HepG2 (cell line): ENCODE measurements at places on chromosomes 4 and X. TPM values are rescaled to one million over a fixed set of nuclear protein-coding genes. Genes with fewer than 3 reads are reported as not detected.

DNA sequence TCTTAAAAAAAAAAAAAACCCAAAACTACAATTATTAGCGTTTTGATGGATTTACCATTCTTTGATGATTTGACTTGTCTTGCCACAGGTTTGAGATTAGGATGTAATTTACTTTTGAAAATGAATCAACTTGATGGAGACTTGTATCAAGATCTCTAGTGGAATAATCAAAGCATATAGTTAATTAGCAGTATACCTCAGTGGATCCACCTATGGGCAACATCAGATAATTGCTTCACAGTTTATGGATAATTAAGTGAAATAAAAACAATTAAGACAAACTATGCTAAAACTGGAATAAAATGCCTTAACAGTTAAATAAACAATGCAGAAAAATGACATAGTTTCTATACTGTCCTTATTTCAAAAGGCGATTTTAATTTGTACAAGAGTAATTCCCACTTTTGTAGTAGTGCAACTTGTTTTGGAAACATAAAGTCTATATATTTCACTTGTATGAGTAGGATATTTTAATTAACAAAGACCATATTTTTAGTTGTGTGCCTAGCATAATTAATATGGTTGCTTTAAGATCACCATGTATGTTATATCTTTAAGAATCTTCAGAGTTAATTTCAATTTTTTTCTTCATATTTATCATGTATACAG, 4.2 kb downstream of the CPEB2 start:
- DNase-seq, result no peak
- no peaks in the 10 kb centered on the region; the same call in 2 of the 3 replicates for H3K27me3 ChIP-seq
- H3K27ac ChIP-seq, result no peak overlapping the region
- H3K4me1 ChIP-seq, result peaks cover 19% of the 10 kb centered on the region
- no peak overlapping the region for H3K4me3 ChIP-seq

GRCh38 chrX:19182785-19183184, 60.5 kb upstream of the ADGRG2 start:
- H3K4me3 ChIP-seq, result no peak overlapping the region
- H3K36me3 ChIP-seq, result no peaks in the 10 kb centered on the region
- H3K27ac ChIP-seq, result no peak overlapping the region

DNA sequence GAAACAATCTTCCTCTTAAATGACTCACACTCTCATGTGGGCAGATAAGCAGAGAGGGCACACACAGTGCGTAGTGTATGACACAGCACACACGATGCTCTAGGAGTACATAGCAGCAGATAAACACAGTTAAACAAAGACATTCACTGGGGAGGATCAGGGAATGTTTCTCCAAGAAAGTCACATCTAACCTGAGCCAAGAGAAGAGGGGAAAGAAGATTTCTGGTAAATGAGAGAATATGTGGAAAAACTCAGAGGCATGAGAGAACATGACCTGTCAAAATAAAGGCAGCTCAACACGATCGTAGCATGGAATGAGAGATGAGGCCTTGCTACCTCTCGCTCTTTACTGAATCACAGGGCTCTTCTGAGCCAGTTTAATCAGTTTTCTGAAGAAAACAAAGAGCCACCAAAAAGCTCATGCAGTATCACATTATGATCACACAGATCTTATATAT, 251.0 kb downstream of the ANK2 start:
- DNase-seq, result peak; percentile 4
- H3K36me3 ChIP-seq, result no peaks in the 10 kb centered on the region
- H3K27me3 ChIP-seq, result no peaks in the 10 kb centered on the region
- no peaks in the 10 kb centered on the region for H3K4me1 ChIP-seq
- no peak overlapping the region for H3K4me3 ChIP-seq

GRCh38 chr4:18202486-18202885, 180.9 kb upstream of the LCORL start:
- H3K4me1 ChIP-seq, result no peaks in the 10 kb centered on the region
- no peaks in the 10 kb centered on the region for H3K27me3 ChIP-seq
- no peak for DNase-seq
- no peak overlapping the region for H3K27ac ChIP-seq
- no peak overlapping the region for H3K4me3 ChIP-seq

GRCh38 chr4:135777361-135777760, 1575.8 kb upstream of the PABPC4L start:
- H3K4me3 ChIP-seq, result no peak overlapping the region
- H3K27ac ChIP-seq, result no peak overlapping the region
- no peaks in the 10 kb centered on the region for H3K36me3 ChIP-seq
- H3K4me1 ChIP-seq, result no peaks in the 10 kb centered on the region
- no peaks in the 10 kb centered on the region for H3K27me3 ChIP-seq

DNA sequence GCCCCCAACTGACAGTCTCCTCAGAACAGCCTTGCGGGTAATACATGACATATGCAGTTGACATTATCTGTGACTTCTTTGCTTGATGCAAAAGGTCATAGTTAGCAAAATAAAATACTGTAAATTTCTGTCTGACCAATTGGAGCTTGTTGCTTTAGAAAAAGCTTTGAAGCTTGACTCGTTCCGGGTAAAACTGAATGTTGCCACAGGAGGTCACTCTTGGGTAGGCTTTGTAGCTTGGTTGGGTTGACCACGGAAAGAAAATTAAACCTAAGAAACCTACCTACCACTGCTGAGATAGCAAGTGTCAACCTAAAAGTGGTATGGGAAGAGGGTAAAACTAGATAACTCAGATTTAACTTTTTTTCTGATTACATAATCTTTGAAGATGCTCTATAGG, 23.2 kb downstream of the PRPS2 start:
- no peaks in the 10 kb centered on the region for H3K27me3 ChIP-seq
- H3K36me3 ChIP-seq, result peaks cover 7% of the 10 kb centered on the region; the same call in 1 of the 3 replicates
- H3K4me1 ChIP-seq, result no peaks in the 10 kb centered on the region
- no peak overlapping the region for H3K27ac ChIP-seq

DNA sequence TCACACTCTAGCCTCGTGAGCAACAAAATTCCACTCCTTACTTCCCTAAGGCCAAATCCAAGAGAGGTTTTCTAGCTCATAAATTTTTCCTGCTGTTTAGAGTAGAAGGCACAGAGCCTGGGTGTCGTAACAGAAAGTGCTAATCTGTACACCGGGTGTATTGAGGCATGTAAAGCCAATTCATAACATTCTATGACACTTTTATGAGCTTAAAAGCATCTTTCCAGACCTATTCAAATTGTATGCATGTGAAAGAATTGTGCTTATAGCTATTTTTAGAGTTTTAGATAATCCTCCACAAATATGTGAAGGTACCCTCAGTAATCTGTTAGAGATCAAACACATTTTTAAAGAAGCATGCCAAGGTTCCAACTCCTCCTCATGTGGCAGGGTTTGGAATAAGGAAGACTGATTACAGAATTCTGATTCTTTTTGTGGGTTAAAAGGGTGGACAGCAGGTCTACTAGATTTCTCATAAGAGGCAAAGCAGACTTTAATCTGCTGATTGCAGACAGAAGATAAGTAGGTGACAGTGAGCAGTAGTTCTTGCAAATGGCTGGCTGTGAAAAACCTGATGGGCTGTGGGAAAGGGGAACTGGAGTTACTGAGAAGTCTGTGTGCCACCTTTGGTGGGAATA, 25.5 kb upstream of the LRCH2 start:
- H3K27ac ChIP-seq, result no peak overlapping the region
- DNase-seq, result no peak
- no peak overlapping the region for H3K4me3 ChIP-seq
- no peaks in the 10 kb centered on the region for H3K36me3 ChIP-seq

DNA sequence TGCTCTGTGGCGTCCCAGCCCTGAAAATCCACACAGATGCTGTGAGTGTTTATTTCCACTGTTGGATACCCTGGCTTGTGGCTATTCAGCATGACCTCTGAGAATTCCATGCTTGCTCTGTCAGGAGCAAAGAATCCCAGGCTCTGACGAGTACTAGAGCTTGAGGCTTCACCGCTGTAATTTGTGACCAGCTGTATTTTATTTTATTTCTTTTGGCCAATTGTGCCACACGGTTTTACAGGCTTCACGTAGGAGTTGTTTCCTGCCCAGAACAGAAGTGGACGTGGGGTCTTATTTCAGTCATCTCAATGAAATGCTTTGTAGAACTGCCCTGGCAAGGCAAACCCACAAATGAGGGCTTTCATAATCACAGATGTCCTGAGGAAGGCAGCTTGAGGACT, 69.4 kb upstream of the CLDN34 start:
- DNase-seq, result no peak
- H3K36me3 ChIP-seq, result no peaks in the 10 kb centered on the region
- H3K4me1 ChIP-seq, result no peaks in the 10 kb centered on the region
- H3K27ac ChIP-seq, result no peak overlapping the region
- no peak overlapping the region for H3K4me3 ChIP-seq

DNA sequence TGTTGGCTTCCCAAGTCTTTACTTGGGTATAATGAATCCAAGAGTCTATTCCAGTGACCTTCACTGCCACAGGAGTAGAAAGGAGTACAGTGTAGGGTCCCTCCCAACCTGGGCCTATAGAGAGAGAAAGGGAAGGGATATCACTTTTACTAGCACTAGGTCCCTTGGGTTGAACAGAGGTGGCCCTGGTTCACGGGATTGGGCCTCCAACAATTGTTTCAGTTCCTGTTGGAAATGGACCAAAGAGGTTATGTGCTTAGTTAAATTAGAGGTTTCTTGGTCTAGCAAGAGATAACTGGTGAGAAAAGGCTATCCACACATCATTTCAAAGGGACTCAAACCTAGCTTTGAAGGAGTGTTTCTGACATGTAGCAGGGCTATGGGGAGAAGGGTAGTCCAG, 57.1 kb upstream of the MED14 start:
- H3K4me1 ChIP-seq, result 0 out of 2 replicates have a peak, but pooled peaks cover 6% of the 10 kb centered on the region
- H3K27me3 ChIP-seq, result no peaks in the 10 kb centered on the region
- H3K36me3 ChIP-seq, result no peaks in the 10 kb centered on the region
- H3K27ac ChIP-seq, result no peak overlapping the region

DNA sequence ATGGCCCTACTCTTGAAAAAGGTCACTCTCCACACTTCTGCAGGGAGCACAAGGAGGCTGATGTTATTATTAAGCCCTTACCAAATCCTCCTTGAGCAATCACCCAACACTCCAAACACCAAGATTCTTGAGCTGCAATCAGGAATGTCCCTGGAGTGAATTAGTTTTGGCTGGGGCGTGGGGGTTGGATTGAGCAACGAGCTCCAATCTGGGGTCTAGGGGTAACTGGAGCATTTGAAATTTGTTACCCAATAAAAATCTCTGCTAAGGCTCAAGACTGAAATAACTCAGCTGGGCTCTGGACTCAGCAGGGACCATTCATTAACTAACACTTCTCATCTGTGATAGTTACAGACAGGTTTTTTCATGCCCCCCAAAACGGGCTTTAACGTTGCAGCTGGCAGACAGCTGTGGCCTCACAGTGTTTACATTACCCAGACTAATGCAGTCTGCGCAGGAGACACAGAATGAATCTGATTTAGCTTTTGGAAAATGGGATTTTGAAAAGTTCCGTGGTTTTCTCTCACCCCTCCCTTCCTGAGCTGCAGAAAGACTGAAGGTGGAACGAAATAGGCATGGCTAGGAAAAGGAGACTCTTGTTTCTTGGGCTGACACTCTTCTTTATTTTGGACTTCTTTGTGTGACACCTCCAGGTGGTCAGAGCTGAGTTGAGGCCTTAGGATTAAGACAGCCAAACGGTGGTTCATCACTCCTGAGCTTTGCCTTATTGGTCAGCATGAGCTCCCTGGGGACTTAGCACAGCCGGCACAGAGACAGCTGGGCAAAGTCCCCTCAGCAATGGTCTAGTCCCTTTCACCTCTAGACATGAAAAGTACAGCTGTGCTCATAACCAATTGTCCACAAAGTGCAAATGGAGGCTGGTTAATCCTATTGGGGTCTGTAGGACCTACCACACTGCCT, 26.6 kb downstream of the PLAC1 start:
- H3K27me3 ChIP-seq, result no peaks in the 10 kb centered on the region
- no peak for DNase-seq
- H3K4me3 ChIP-seq, result no peak overlapping the region
- H3K36me3 ChIP-seq, result no peaks in the 10 kb centered on the region
- H3K4me1 ChIP-seq, result no peaks in the 10 kb centered on the region
- H3K27ac ChIP-seq, result no peak overlapping the region

DNA sequence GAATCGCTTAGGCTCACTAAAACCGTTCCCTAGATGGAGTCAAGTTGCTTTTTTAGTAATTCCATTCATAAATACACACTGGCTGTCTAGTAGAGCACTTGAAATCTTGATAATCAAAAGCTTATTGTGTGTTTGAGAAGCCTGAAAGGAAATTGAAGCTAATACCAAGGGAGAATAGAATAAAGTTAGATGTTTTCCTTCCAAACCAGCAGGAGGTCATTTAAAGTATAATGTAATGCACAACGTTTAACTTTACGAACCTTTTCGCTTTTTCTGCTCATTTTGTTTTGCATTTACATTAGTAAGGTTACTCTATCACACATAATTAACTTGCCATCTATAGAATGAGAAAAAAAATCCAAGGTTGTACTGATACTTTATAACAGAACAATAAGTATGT, 440.9 kb downstream of the NKX6-1 start:
- H3K27me3 ChIP-seq, result no peaks in the 10 kb centered on the region
- H3K36me3 ChIP-seq, result no peaks in the 10 kb centered on the region
- no peaks in the 10 kb centered on the region for H3K4me1 ChIP-seq
- no peak overlapping the region for H3K27ac ChIP-seq
- no peak for DNase-seq
- H3K4me3 ChIP-seq, result no peak overlapping the region

DNA sequence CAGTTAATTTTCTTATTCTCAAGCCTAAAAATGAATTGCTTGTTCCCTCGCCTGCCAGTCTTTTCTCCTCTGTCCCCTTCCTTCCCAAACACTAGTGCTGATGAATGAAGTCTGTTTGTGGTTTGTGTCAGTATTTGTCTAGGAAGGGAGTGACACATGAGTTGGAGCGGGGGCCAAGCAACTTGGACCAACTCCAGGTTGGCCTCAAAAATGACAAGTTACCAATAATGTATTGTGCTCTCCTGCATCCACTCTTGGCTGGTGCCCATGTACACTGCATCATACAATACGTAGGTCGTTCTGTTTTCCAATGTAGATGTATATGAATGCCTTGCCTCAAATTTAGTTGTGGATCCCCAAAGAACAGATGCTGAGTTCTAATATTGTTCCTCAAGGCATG, 223.0 kb upstream of the GPC4 start:
- no peak overlapping the region for H3K27ac ChIP-seq
- no peaks in the 10 kb centered on the region for H3K27me3 ChIP-seq
- no peak for DNase-seq
- no peak overlapping the region for H3K4me3 ChIP-seq

GRCh38 chr4:138420471-138420870, 178.3 kb upstream of the SLC7A11 start:
- H3K36me3 ChIP-seq, result no peaks in the 10 kb centered on the region
- no peak for DNase-seq
- no peak overlapping the region for H3K27ac ChIP-seq
- H3K4me3 ChIP-seq, result no peak overlapping the region

DNA sequence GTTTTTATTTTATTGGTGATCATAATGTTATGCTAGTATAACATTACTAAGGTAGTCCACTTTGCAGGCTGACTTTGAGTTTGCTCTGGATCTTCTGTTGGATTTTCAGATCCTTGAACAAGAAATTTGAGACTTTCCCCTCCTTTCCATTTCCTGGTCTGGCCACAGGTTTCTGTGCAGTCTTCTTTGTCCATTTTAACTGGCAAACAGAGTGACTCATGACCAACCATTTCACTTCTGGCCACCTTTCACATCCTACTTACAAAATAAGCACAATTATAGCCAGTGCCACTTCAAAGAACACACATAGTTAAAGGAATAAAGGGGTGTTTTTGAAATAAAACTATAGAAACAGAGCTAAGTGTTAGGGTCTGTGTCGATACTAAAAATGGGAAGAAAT, 8.4 kb downstream of the ANK2 start:
- no peak overlapping the region for H3K27ac ChIP-seq
- DNase-seq, result no peak
- no peak overlapping the region for H3K4me3 ChIP-seq
- no peaks in the 10 kb centered on the region for H3K4me1 ChIP-seq

Gene PNMA3
- not detected in 2 replicates for total RNA-seq

Gene PTPN13
- not detected in 2 replicates for total RNA-seq

Gene DAPP1
- total RNA-seq, result not detected in 2 replicates

Gene PAGE5
- total RNA-seq, result not detected in 2 replicates

Gene FAM47E
- 0.29 and 0.33 TPM in 2 replicates for total RNA-seq
